ENCODE measurements at places on chromosomes 1 and 21.

- no peak for DNase-seq
- H3K4me3 ChIP-seq = no peak overlapping the region
- H3K4me1 ChIP-seq = no peaks in the 10 kb centered on the region
- H3K27me3 ChIP-seq = no peaks in the 10 kb centered on the region
These were observed 125.8 kb downstream of the RRAGC start for GRCh38 chr1:38733761-38734160.

GRCh38 chr1:203751051-203751450 lies 13.9 kb upstream of the LAX1 start:
- DNase-seq = no peak
- H3K4me1 ChIP-seq = peaks cover 11% of the 10 kb centered on the region
- H3K36me3 ChIP-seq = no peaks in the 10 kb centered on the region

- H3K27me3 ChIP-seq = peaks cover 4% of the 10 kb centered on the region
- H3K4me1 ChIP-seq = no peaks in the 10 kb centered on the region
- no peak overlapping the region for H3K27ac ChIP-seq
- no peaks in the 10 kb centered on the region for H3K36me3 ChIP-seq
- no peak for DNase-seq
These were observed 77.5 kb downstream of the ZNF648 start for GRCh38 chr1:181984006-181984405.

- no peak for DNase-seq
- H3K27me3 ChIP-seq = peaks cover 17% of the 10 kb centered on the region
These were observed 17.0 kb downstream of the KLHDC8A start for GRCh38 chr1:205339717-205340116.

GRCh38 chr1:109802136-109802900 lies 38.6 kb upstream of the EPS8L3 start:
- peak; percentile 48 for DNase-seq
- no peaks in the 10 kb centered on the region for H3K27me3 ChIP-seq
- H3K27ac ChIP-seq = peak overlapping the region; percentile 64
- H3K4me1 ChIP-seq = peaks cover 74% of the 10 kb centered on the region

DNA sequence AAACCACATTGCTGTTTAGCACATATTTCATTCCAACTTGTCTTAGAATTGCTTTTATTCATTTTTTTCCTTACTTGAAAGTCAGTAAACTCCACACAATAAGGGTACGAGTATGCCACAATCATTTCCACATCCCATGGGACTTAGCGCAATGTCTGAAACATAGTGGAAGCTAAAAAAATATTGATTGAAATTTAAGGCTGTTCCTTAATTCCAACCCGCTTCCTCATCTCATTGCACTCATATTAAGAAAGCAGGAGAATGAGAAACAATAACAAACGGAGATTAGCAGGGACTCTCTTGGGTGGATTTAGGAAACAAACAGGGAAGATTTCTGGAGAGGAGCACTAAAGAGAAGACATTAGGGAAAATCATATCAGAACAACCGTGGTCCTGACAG lies 39.3 kb upstream of the RGS4 start:
- no peak overlapping the region for H3K27ac ChIP-seq
- no peaks in the 10 kb centered on the region for H3K27me3 ChIP-seq
- H3K4me1 ChIP-seq = no peaks in the 10 kb centered on the region
- no peak for DNase-seq
- no peak overlapping the region for H3K4me3 ChIP-seq

DNA sequence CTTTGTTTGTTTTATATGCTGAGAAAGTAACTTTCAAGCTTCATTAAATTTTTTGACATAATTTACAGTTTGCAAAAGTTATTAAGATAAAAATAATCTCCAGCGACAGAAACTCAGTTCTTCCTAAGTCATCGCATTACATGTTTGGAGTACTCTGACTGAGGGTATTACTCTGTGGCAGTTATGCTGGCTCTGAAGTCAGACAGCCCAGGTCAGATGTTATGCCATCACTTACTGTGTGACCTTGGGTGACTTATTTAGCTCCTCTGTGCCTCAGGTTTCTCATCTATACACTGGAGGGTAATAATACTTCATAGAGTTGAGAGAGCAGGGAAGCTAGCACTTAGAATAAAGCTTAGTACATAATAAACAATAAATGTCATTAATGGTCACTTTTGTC lies 26.4 kb downstream of the PRKAA2 start:
- H3K27me3 ChIP-seq = no peaks in the 10 kb centered on the region
- H3K36me3 ChIP-seq = no peaks in the 10 kb centered on the region
- no peak overlapping the region for H3K4me3 ChIP-seq
- DNase-seq = no peak

GRCh38 chr1:24901791-24902470 lies 28.1 kb downstream of the RUNX3 start:
- H3K4me1 ChIP-seq = peaks cover 2% of the 10 kb centered on the region
- no peaks in the 10 kb centered on the region for H3K27me3 ChIP-seq
- H3K36me3 ChIP-seq = peaks cover 62% of the 10 kb centered on the region
- DNase-seq = no peak
- H3K27ac ChIP-seq = no peak overlapping the region

GRCh38 chr1:179952186-179952585 lies 2.4 kb upstream of the CEP350 start:
- H3K27me3 ChIP-seq = no peaks in the 10 kb centered on the region
- no peak overlapping the region for H3K27ac ChIP-seq
- peaks cover 13% of the 10 kb centered on the region for H3K4me1 ChIP-seq
- no peak overlapping the region for H3K4me3 ChIP-seq
- no peak for DNase-seq

GRCh38 chr1:160652924-160653619 lies 6.2 kb upstream of the SLAMF1 start:
- H3K4me3 ChIP-seq = no peak overlapping the region
- H3K27me3 ChIP-seq = no peaks in the 10 kb centered on the region
- H3K36me3 ChIP-seq = no peaks in the 10 kb centered on the region
- peaks cover 2% of the 10 kb centered on the region for H3K4me1 ChIP-seq
- no peak overlapping the region for H3K27ac ChIP-seq

- no peaks in the 10 kb centered on the region for H3K4me1 ChIP-seq
- no peaks in the 10 kb centered on the region for H3K36me3 ChIP-seq
- H3K4me3 ChIP-seq = no peak overlapping the region
- H3K27me3 ChIP-seq = no peaks in the 10 kb centered on the region
- no peak overlapping the region for H3K27ac ChIP-seq
These were observed 222.6 kb downstream of the PRDM2 start for GRCh38 chr1:13922466-13923110.

GRCh38 chr1:66489972-66490601 lies 43.9 kb upstream of the SGIP1 start:
- H3K27ac ChIP-seq = no peak overlapping the region
- no peaks in the 10 kb centered on the region for H3K4me1 ChIP-seq
- no peak for DNase-seq
- no peaks in the 10 kb centered on the region for H3K27me3 ChIP-seq
- H3K36me3 ChIP-seq = no peaks in the 10 kb centered on the region

DNA sequence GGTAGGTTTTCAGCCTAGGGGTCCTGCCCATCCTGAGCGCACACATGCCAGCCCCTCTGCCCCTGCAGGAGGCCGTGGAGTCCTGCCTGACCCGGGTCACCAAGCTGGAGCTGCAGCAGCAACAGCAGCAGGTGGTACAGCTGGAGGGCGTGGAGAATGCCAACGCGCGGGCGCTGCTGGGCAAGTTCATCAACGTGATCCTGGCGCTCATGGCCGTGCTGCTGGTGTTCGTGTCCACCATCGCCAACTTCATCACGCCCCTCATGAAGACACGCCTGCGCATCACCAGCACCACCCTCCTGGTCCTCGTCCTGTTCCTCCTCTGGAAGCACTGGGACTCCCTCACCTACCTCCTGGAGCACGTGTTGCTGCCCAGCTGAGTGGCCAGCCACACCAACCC lies 44.0 kb downstream of the TMCC2 start:
- no peak for DNase-seq
- no peaks in the 10 kb centered on the region for H3K27me3 ChIP-seq
- no peak overlapping the region for H3K27ac ChIP-seq
- H3K4me3 ChIP-seq = no peak overlapping the region
- no peaks in the 10 kb centered on the region for H3K36me3 ChIP-seq

GRCh38 chr1:156641761-156642264 lies at the start of gene BCAN:
BCAN (plus strand) TSS chr1:156642117; CDS start chr1:156646055, 3,938 bp downstream.
- peaks cover 21% of the 10 kb centered on the region for H3K4me1 ChIP-seq
- no peak within 1 kb of the TSS for H3K27ac ChIP-seq
- peak within 1 kb of the TSS; percentile 35 for H3K4me3 ChIP-seq
- DNase-seq = no peak
- H3K27me3 ChIP-seq = peaks cover 53% of the 10 kb centered on the region

- H3K4me3 ChIP-seq = no peak overlapping the region
- no peaks in the 10 kb centered on the region for H3K36me3 ChIP-seq
- no peaks in the 10 kb centered on the region for H3K4me1 ChIP-seq
- DNase-seq = no peak
- H3K27me3 ChIP-seq = no peaks in the 10 kb centered on the region
These were observed 27.9 kb downstream of the CACNA1S start for GRCh38 chr1:201084295-201084694.

- no peaks in the 10 kb centered on the region for H3K4me1 ChIP-seq
- H3K27me3 ChIP-seq = no peaks in the 10 kb centered on the region
- no peaks in the 10 kb centered on the region for H3K36me3 ChIP-seq
These were observed 647 bp downstream of the S100A8 start for GRCh38 chr1:153389973-153390879.
